ENCODE measurements at places on chromosomes 1 and 21.

DNA sequence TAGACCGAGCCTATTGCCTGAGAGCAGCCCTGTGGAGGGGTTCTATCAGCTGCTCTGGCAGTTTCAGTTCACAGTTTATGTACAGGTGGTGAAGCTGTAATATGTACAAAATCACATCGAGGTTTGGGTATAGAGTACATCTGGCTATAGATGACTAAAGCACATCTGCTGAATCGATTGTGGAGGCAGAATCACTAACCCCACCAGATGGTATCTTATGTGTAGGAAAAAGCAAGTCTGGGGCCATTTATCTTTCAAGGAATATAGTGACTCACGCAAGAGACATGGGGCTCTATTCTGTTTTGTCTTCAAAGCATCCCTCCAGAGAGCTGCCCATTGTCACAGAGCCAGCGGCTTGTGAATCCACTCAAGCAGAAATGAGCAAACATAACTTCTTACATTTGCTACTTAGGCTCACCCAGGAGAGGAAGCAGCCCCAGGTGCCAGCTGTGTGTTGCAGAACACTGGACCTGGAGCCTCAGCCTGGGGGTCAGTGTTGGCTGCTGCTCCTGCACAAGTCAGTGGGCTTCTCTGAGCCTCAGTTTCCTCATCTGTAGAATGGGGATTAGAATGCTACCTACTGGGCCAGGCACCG, 21.3 kb downstream of the MIIP start:
- peak; percentile 68 for DNase-seq

DNA sequence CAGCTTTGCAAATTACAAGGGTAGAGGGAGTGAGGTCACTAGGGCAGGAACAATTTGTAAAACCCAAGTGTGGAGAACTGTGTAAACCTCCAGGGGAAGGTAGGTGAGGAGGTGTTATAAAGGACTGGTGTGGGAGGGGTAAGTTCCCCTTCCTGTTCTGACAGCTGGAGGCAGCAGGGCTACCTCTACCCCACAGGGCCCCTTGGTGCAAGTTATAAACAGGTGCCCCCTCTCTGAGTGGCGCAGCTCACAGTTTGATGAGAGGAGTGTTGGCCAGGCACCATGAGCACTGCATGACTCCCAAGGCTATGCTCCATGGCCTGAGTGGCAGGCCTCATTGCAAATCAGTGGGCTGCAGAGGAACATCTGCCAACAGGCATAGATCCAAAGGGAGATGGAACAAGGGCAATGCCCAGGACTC, 41.0 kb downstream of the MFSD2A start:
- DNase-seq = no peak

DNA sequence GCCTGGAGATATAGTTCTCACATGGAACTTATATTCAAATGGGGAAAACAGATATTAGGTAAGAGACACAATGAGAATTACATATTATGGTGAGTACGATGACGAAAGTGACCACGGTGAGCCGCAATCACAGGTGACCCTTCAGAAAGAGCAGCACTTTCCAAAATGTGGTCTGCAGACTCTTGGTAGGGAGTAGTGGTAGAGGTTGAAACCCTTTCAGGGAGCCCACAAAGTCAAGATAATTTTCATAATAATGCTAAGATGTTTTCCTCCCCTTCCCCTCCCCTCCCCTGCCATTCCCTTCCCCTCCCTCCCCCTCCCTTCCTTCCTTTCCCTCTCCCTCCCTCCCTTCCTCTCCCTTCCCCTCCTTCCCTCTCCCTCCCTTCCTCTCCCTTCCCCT, 83.5 kb upstream of the AKT3 start:
- no peak for DNase-seq

- DNase-seq = no peak
These were observed 5.2 kb upstream of the VSIG8 start for GRCh38 chr1:159867664-159868026.

DNA sequence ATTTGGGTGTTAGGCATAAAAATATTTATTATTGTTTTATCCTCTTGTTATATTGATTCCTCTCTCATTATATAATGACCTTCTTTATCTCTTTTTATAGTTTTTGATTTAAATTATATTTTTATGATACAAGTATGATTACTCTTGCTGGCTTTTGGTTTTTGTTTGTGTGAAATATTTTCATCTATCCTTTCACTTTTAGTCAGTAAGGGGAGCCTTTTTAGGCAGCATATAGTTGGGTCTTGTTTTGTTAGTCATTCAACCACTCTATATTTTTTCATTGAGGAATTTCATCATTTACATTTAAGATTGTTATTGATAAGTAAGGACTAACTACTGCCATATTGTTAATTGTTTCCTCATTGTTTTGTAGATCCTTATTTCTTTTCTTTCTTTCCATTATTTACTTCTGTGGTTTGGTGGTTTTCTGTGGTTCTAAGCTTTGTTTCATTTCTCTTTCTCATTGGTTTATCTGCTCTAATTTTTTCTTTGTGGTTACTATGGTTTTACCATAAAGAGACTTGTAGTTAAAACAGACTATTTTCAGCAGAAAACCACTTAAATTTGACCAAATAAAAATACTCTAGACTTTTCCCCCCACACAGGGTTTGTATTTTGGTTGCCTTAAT, 593.1 kb downstream of the NUF2 start:
- DNase-seq = no peak

DNA sequence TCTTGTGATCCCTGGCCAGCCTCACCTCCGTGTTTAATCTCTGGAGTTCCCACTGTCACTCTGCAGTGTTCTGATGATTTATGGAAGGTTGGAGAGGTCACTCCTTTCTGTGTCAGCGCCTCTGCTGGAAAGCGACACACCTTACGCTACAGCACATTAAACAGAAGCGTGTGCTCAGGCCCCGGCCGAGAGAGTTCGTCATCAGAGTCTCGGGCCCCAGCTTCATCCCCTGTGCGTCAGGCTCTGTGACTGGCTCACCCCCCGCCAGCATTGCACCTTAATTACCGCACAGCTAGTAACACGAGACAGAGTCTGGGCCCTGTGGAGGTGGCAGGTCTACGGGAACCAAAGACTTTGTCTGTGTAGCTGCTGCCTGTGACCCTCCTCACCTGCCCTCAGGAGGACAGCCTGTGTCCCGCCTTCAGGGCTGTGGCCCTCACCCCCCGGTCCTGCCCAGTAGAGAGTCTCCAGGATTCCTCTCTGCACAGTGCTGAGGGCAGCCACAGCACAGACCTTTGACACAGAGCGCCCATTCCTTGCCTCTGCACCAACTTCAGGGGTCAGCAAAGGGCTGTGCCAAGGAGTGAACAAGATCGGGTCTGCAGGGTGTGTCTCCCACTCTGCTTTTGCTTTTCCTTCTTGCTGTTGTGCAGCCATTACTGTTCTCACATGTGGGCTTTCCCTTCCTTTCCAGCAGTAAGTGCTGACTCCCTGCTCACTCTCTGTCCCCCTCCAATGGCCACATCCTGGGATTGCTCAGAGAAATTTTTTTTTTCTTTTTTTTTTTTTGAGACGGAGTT, 157.6 kb downstream of the PGBD5 start:
- DNase-seq = peak; percentile 68

DNA sequence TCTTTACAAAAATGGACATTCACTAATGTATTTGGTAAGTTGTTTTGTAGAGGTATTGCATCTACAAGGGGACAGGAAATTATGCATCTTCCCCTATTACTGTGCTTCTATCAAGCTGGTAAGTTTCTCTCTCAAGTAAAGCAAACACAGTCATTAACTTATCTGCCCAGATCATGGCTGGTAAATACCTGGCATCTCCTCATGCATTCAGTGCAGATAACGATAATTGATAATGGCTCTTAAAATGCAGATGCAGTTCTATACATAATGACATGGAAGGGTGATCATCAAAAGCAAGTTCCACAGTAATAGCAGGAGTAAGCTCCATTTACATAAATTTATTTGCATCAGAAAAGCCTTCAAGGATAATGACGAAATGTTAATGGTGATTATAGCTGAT, 122.4 kb downstream of the SIPA1L2 start:
- DNase-seq = no peak

- DNase-seq = no peak
These were observed 55.6 kb downstream of the DDR2 start for GRCh38 chr1:162687870-162688269.

GRCh38 chr1:18284805-18285537, 177.4 kb downstream of the IGSF21 start:
- no peak for DNase-seq

DNA sequence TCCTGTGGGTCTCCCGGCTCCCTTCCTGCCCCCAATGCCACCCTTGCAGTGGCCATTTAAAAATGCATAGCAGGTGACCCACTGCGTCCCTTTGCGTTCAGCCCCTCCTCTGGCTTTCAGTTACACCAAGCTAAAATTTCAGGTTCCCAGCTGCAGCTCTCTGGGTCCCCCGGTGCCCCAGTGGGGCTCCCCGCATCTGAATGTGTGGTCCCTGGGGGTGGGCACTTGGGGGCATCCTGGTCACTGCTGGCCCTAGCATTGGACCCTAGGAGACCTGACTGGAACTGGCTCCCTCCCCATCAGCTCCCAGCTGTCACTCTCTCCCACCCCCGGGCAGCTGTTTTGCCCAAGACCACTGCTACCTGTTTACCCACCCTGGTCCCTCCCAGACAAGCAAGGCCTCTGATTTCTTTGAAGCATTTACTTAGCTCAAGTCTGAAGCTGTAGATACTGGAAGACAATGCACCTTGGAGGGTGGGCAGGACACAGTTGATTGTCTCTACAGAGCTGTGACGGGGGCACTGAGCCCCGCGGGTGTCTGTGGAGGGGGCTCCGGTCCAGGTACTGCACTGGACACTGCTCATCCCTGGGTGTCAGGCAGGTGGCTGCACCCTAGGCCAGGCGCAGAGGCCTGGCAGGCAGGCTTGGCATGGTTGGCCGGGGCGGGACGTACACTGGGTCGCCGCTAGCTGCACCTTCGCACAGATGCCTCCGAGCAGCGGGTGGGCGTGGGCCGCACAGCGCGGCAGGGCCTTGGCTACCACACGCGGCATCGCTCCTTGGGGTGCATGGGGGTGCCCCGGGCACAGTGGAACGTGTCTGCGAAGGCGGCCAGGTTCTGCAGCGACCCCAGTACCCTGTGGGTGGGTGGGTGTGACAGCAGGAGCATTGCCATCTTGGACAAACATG, 3.9 kb downstream of the PRXL2B start:
- no peak for DNase-seq

- no peak for DNase-seq
These were observed 15.3 kb upstream of the ZNF678 start for GRCh38 chr1:227548119-227548397.

DNA sequence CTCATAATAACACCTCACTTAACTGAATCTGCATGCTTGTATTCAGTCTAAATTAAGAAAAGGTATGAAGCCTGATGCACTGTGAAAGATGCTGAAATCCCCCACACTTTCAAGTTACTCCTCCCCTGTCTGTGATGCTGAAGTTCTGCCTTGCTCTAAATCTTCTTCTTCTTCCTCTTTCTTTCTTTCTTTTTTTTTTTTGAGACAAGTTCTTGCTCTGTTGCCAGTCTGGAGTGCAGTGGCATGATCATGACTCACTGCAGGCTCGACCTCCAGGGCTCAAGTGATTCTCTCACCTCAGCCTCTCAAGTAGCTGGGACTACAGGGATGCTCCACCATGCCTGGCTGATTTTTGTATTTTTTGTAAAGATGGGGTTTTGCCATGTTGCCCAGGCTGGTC, 231.0 kb upstream of the B3GALT2 start:
- no peak for DNase-seq

DNA sequence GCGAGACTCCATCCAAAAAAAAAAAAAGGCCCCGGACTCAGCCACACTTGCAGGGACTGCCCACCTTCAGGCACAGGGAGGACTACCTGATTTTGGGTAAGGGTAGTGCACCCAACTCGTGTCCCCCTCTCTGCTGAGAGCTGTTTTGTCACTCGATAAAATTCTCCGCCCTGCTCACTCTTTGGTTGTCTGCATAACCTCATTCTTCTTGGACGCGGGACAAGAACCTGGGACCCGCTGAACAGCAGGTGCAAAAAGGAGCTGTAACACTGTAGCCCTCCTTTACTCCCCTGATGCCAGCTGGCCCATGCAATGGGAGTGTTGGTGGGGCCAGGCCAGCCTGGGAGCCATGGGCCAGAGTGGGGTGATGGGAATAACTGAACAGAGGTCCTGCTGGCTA, 10.6 kb downstream of the S100B start:
- DNase-seq = no peak

GRCh38 chr1:3718764-3719163, 33.5 kb upstream of the CCDC27 start:
- no peak for DNase-seq

DNA sequence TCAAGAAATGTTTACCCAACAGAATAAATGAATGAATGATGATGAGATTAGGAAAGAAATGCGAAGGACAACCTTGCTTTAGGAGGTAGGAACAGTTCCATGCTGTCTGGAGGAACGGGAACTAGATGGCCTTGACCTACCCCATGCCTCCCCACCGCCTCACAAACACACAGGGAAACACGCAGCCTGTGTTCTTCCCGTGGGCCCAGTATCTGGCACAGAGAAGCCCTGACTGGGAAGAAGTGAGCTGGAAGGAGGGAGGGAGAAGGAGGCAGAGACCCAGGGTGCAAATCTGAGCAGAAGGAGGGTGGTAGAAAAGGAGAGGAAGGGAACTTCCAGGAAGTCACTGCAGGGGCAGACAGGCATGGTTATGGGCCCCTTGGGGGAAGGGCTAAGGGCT, 3.5 kb upstream of the ADORA1 start:
- DNase-seq = no peak

DNA sequence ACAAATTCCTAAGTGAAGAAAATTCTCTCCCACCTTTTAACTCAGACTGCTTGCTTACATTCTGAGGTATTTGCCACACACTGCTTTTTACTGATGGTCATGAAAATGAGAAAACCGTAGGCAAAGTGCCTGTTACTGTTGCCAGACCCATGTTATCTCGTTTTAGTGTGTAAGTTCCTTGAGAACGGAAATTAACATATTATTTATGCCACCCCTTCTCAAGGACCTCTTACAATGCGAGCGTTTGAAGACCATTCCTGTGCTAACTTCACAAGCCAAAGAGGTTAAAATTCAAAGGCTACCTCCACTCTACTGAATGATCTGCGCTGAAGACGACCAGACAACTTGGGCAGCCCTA, 509 bp downstream of the NVL start:
- no peak for DNase-seq

- no peak for DNase-seq
These were observed 16.9 kb upstream of the SMIM12 start for GRCh38 chr1:34876406-34876805.

DNA sequence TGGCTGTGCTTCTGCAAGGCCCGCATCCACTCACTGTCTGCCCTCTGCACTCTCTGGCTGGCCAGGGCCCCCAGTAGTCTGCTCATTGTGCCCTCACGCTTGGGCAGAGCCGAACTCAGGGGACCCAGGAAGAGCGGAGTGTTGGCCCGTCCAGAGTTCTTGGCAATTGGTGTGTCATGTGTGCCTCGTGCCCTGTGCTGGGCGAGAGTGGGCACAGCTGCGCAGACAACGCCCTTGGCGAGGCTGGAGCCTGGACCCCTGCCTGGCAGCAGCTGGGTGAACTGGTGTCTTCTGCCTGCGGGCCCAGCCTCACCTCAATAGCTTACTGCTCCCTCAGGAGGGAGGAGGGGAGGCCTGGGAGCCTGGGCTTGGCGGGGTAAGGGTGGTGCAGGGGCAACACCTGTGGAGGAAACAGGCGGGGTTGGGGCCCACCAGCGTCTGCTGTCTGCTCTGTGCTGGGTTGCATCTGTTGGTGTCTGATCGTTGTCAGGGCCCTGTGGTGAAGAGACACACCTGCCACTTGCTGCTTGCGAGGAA, 2.1 kb downstream of the GUK1 start:
- DNase-seq = no peak

- DNase-seq = no peak
These were observed 54.3 kb upstream of the HNRNPU start for GRCh38 chr1:244918421-244919319.

- DNase-seq = no peak
These were observed 68.0 kb upstream of the CYYR1 start for GRCh38 chr21:26641062-26641461.

Data from fibroblast of the conjunctiva (primary cell).